Activated CD8-positive, alpha-beta memory T cell treated with anti-CD3 and anti-CD28 coated beads for 24 hours (primary cell): ENCODE measurements at places on chromosomes 2 and 18.

GRCh38 chr2:199989822-199990221 lies 34.4 kb downstream of the MAIP1 start:
- DNase-seq, result no peak

GRCh38 chr18:36398419-36398818 lies 100.9 kb downstream of the FHOD3 start:
- DNase-seq, result no peak

- no peak for DNase-seq
Measured at GRCh38 chr2:206230060-206230762, 44.3 kb upstream of the ZDBF2 start.

- DNase-seq, result no peak
Measured at GRCh38 chr2:176575237-176575744, 306.0 kb downstream of the MTX2 start.

- peak; percentile 77 for DNase-seq
Measured at GRCh38 chr18:3624935-3625741, 175.2 kb downstream of the TGIF1 start.

DNA sequence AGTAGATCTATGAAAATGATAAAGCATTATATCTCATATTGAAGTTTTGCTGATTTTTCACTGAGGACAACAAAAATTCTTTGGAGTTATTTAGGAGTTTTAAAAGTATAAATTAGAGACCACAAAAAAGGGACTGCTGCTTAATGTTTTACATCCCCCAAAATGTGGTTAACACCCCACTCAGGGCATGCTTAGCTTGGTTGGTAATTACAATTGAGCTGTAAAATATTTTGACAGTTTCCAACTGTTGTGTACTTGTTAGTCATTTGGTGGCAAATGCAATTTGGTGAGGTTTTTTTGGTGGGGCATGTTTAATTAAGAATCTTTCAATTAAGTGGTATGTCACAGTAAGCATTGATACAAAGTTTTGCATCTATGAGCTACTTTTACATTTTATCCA lies 137.3 kb upstream of the OTX1 start:
- no peak for DNase-seq

- DNase-seq, result no peak
Measured at GRCh38 chr18:37346048-37346447, 219.6 kb downstream of the CELF4 start.

DNA sequence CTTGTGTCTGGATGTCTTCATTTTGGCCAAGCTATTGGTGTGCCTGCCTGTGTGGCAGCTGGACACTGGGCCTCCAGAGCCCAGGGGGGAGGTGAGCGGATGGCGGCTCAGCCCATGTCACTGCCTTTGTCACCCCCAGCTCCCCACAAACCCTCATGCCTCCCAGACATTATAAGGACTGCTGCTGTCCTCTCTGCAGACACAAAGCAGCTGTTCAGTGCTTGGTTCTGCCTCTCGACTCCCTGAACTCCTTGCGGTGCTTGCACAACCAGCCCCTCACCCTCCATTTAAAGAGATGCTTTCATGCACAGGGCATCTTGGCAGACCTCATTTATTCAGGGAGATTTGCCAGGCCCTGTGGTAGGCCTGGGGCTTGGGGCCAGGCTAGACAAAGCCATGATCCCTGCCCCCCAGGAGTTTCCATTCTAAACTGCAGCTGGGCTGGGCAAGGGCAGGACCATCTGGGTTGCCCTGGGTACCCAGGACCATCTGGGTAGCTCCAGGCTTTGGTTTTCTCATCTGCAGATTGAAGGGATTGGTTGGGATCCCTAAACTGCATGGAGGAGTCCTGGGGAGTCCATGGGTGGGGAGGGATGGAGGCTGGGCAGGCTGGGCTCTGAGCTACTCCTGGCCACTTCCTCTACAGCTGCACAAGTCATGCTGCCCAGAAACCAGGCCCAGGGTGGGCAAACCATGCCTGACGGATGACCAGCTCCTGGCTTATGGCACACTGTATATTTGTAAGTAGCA lies 168.5 kb downstream of the CELF4 start:
- no peak for DNase-seq

GRCh38 chr18:44927127-44927849 lies 246.6 kb downstream of the SETBP1 start:
- DNase-seq, result no peak

DNA sequence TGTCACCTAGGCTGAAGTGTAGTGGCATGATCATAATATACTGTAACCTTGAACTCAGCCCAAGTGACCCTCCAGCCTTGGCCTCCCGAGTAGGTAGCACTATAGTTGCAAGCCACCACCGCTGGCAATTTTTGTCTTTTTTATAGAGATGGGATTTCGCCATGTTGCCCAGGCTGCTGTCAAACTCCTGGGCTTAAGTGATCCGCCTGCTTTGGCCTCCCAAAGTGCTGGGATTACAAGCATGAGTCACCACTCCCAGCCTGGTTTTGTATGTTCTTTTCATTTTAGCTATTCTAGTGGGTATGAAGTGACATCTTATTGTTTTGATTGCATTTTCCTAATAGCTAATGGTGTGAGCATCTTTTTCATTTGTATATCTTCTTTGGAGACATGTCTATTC lies 11.3 kb upstream of the EXOC6B start:
- DNase-seq, result no peak

- peak; percentile 61 for DNase-seq
Measured at GRCh38 chr2:224442071-224442967, 40.4 kb upstream of the FAM124B start.

DNA sequence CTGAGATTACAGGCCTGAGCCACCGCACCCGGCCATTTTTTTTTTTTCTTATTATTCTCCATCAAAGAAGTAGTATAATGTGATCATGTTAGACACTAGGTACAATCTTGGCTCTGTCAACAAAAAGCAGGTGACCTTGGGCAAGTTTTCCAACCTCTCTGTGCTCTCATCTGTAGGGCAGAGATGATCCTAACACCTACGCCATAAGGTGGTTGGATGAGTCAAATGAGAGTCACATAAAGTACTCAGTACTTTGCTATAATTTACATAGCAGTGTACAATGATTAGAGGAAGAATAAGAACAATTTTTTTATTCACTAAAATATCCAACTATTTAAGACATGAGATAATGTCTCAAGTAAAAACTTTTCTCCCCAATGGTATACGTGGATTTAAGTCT lies 128.6 kb downstream of the TGIF1 start:
- DNase-seq, result no peak

GRCh38 chr2:28747714-28748113 lies 3.9 kb upstream of the PPP1CB start:
- DNase-seq, result no peak

DNA sequence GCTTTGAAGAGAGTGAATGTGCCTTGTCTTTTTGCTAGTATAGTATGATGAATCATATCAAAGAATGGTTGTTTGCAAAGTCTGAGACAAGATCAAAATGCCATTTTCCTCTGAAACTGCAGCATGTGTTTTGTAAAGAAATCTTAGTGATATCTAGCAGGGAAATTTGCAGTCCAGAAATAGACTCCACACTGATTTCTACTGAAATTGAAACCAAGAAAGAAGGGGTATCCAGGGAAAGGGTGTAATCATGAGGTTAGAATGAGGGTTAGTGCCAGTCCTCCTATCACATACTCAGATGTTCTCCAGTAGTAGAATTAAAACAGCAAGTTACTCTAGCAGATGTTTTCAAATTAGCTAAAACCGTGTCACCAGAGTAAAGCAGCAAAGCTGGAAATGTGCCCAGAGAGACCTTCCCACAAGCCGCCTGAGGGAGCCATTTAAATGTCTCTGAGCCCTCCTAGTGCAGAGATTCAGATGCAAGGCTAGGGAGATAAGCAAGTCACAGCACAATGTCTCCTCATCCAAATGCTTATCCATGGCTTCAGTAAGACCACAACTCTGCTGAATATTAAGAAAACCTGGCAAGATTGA lies 4.9 kb downstream of the DLGAP1 start:
- no peak for DNase-seq

DNA sequence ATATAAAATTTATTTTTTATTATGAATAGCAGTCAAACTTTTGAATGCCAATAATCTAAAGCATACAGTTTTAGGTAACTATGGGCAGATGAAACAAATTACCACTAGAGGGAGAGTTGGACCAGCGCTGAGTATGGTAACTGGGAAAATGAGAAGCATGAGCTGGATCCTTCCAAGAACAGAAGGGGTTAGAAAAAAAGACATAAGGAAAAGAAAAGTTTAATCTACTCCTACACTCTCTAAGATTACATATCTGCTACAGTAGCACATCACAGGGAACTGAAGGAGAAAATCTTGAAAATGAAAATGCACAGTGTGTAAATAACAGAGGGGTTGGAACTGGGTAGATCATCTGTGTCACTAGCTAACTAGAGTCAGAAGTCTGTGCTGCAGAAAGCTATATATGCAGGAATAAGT lies 15.5 kb downstream of the REG3G start:
- no peak for DNase-seq
